Right renal pelvis (tissue), 4 donors: ENCODE measurements at places on chromosomes 6 and 20.

DNA sequence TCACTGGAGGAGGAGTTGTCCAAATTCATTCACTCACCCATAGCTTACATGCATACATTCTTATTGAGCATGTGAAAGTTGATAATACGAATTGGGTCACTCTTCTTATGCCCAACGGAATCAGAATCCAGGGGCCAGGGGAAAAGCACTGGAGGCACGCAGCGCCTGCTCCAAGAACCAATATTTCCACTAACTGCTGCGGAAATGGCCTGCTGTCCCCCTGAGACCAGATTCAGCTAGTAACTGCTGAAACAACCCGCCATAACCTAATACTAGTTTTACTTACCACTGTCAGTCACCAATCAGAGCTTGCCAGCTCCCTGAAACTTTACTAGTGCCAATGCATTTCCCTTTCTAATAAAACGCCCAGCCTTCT lies 641 bp upstream of the FKBP1A start:
- no peak for DNase-seq

- DNase-seq = no peak
Observed at GRCh38 chr6:50890579-50890978, 71.9 kb downstream of the TFAP2B start.

DNA sequence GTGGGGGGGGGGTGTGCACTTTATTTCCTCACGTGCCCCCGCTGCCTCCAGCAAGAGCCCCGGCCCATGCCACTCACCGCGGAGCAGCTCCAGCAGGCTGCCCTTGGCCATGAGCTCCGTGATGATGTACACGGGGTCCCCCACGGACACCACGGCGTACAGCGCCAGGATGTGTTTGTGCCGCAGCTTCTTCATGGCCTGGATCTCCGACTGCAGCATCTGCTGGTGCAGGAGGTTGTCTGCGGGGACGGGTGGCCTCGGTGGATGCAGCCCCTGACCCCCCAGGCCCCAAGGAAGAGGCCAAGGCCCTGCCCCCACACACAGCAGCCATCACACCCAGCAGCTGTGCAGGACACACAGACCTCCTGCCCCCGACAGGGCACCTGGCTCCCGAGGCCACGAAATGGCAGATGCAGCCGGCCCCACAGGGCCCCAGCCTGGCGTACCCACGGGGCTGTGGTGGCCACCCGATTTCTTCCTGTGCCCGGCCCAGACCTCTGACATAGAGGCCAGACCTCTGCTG lies 4.7 kb downstream of the PTK6 start:
- DNase-seq = no peak

GRCh38 chr20:35199740-35200139 lies 26.8 kb upstream of the MMP24 start:
- no peak for DNase-seq

GRCh38 chr6:43454696-43455530 lies 435 bp downstream of the DLK2 start:
- DNase-seq = peak; percentile 36

DNA sequence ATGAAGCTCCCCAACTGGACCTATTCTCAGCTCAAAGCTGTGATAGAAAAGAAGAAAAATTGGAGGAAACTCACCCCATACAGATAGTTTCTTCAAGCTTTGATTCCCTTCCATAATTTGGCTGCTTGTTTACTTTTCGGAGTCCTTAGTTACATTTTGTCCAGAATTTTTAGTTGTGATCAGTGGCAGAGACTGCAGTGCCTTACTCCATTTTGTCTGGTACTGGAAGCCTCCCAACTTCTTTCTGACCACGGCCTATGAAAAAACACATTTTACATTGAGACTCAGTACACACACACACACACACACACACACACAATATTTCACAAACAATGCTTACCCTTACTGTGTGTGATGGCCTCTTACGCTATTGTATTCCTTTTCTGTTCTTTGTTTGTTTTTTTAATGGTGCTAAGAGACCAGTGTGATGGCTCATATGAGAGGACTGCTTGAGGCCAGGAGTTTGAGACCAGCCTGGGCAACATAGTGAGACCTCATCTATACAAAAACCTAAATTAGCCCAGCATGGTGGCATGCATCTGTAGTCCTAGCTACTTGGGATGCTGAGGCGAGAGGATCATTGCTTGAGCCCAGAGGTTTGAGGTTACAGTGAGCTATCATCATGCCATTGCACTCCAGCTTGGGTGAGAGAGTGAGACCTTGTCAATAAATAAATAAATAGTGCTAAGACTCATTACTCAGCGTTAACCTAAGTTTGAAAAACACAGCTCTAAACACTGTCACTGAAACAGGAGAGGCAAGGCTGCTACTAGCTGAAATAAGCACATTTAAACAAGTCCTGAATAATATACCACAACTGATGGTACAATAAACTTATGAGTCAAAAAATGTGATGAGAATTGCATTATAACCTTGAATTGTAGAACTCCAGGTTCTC lies 13.8 kb upstream of the RNF8 start:
- no peak for DNase-seq

DNA sequence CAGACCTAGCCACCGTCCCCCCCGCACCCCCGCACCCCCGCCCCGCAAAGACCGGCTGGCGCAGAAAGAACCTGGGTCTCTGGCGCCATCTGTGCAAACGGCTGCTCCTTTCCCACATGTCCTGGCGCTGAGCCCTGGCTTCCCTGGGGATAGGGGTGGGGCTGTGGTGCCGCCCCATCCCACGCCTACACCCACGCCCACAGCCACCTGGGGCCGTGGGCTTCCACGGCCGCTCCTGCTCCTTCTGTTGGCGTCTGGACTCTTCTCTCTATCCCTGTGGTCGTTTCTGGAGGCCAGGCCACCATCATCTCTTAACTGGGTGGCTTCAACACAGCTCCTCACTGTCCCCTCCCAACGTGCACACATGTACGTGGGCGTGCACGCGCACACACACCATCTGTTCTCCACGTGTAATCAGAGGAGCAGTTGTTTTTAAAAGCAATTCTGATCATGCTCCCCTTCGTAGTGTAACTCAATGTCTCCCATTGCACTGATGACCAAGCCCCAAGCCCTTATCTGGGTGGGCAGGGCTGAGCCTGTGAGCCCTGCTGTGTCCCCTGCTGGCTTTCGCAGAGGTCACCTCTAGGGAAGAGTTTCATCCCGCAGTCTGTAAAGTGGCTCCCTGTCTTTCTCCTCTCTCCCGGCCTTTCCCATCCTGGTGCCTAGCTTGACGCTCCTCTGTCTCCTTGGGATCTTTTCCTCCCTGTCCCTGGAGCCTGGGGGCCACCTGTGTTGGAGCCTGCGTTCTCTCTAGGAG lies 31.9 kb upstream of the FAM83D start:
- no peak for DNase-seq

- peak; percentile 2 for DNase-seq
Observed at GRCh38 chr6:84197708-84198107, 29.7 kb downstream of the CEP162 start.

DNA sequence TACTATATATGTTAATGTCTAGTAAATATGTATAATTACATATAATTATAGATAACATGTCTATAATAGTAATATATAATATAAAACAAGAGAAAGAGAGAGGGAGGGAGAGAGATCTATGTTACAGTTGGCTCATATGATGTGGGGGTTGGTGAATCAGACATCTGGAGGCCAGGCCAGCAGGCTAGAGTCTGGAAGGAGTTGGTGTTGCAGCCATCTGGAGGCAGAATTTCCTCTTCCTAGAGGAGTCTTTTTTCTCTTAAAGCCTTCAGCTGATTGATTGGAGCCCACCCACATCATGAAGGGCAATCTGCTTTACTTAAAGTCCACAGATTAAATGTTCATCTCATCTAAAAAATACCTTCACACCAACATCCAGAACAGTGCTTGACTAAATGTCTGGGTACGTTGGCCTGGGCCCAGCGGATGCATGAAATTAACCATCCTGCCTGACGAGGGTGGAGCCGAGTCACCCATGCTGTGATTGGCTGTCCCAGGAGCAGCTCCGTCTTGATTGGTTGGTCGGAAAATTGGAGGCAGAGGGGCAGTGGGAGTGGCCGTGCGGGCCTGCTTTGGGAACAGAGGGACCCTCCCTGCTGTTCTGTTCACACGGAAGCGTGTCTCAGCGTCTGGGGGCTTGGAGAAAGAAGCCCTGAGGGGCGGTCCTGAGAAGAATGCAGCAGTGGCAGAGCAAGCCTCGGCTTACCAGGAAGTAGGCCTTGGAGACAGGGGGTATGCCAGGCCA lies 392.4 kb downstream of the QKI start:
- DNase-seq = no peak

- DNase-seq = no peak
Observed at GRCh38 chr20:2273634-2274302, 22.0 kb upstream of the TGM3 start.

- DNase-seq = no peak
Observed at GRCh38 chr6:1315560-1316386, 3.9 kb downstream of the FOXQ1 start.

GRCh38 chr20:41467220-41467619 lies 100.6 kb upstream of the EMILIN3 start:
- DNase-seq = no peak

DNA sequence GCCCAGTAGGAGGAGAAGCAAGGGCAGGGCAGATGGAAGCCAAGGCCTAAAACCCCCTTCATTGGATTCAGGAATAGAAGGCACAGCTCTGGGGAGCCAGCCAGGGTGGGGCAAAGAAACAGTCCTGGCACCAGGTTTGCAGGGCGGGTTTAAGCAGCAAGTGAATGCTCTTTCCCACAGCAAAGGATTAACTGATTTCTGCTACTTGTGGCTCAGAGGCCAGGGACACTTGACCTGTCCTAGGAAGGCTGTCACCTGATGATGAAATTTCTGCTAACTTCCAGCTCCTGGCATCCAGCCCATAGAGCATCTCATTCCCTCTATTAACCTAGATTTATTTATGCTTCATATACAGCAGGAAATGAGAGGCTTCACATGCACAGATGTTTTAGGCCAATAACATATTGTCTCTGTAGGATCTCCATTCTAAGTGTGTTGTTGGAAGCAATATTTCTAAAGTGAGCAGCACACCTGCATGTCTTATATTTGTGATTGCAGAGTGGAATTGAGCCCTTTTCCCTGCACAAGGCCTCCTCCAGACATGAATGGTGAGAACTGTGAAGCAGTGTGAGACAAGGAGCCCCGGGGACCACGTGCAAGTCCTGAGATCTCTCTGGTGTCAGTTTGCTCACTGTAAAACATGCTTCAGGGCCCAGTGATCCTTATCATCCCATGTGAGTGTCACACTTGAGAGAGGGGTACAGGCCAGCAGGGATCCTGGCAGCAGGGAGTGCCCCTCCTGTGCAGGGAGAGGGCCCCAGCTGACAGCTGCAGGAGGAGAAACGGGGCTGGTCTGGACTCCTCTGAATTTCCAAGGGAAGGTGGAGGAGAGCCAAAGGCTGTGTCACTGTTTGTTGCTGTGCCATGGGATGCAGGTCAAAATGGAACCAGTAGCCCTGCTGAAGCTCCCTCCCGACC lies 41.1 kb upstream of the CST5 start:
- no peak for DNase-seq

- DNase-seq = no peak
Observed at GRCh38 chr6:5624256-5624655, 362.9 kb downstream of the FARS2 start.

DNA sequence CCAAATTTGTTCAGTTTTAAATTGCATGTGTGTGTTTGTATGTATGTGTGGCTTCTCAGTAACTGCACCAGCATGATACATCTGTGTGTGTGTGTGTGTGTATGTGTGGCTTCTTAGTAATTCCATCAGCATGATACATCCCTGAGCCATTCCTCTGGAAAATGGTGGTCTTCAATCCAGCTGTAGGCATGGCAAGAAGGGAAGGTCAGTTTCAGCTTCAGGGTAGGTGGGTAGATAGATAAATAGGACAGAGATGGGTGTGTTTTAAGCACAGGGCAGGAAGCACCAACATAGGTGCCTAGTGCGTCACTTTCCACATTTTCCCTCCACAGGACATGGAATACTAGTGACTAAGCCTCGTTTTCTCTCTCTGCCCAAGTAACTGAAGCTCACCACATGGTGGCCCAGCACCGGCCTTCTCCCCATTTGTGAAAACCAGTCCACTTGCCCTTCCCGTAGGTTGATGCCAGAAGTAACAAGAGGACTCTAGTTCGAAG lies 82.9 kb downstream of the RPP40 start:
- DNase-seq = no peak

GRCh38 chr20:54237116-54237943 lies 29.4 kb downstream of the PFDN4 start:
- DNase-seq = no peak

GRCh38 chr20:59772373-59772705 lies 161.1 kb downstream of the SYCP2 start:
- DNase-seq = no peak

DNA sequence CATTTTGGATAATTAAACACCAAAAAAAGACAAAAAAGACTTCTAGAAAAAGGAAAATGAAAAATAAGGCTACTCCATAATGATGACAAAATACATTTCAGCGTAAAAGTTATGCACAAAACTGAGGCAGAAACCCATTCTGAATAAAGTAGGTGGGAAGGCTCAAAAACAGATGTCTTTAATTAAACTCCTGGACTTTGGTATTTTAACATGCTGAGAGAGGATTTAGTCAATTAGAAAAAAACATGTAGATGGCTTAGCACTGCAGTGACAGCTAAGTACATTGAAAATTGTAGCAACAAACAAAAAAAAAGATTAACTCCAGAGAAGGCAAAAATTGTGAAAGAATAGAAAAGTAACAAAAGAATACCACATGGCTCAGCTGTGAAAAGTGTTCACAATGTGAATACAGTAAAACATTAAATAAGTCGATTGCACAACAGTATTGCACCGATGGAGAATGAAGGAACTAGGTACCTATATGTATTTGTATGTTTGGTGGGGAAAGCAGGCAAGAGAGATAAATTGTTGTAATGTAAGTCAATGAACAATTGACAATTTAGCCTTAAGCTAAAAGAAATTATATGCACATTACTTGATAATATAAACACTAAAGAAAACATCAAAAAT lies 59.5 kb downstream of the TBC1D32 start:
- DNase-seq = no peak

DNA sequence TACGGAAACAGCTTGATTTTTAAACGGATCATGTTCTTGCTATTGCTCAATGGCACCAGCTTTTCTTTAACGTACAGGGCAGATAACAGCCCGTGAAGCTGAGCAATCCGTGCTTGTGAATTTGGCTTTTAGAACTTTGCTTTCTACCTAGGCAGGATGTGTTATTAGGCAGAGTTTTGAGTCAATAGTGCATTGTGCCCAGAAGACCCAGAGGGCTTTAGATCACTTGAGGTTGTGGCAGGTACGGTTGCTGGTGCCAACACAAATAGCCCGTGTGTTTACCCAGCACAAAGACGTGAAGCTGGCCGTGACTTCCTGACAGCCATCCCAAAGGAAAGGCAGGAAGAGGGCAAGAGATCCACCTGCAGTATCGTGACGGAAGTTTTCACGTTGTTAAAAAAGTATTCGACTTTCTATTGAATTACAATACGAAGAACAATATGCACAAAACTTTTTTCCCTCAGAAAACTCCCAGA lies 117.4 kb upstream of the FRMD1 start:
- DNase-seq = no peak

GRCh38 chr20:63881451-63882226 lies 13.3 kb upstream of the DNAJC5 start:
- no peak for DNase-seq
